NCI-H146 (cell line): ENCODE measurements at places on chromosomes 16 and 17.

- no peak for DNase-seq
These were observed 36.4 kb downstream of the PSME3IP1 start for GRCh38 chr16:57149391-57149790.

GRCh38 chr17:71117466-71117865 is 948.1 kb downstream of the KCNJ2 start:
- DNase-seq = no peak

DNA sequence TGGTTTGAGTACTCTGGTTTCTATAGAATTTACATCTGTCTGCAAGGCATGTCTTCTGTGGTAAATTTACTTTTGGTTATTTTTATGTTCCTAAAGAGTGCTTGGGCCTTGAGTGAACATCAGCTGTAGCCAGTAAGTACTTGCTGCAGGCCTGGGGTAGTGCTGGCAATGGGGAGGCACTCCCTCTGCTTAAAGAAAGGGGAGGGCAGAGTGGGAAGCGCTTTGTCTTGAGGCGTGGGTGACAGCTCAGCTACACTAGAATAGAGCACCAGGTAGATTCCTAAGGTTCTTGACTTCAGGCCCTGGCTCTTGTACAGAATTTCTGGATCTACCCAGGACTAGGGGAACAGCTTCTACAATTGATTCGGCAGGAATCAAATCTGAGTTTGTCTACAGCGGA is 50.6 kb downstream of the MPHOSPH6 start:
- no peak for DNase-seq

DNA sequence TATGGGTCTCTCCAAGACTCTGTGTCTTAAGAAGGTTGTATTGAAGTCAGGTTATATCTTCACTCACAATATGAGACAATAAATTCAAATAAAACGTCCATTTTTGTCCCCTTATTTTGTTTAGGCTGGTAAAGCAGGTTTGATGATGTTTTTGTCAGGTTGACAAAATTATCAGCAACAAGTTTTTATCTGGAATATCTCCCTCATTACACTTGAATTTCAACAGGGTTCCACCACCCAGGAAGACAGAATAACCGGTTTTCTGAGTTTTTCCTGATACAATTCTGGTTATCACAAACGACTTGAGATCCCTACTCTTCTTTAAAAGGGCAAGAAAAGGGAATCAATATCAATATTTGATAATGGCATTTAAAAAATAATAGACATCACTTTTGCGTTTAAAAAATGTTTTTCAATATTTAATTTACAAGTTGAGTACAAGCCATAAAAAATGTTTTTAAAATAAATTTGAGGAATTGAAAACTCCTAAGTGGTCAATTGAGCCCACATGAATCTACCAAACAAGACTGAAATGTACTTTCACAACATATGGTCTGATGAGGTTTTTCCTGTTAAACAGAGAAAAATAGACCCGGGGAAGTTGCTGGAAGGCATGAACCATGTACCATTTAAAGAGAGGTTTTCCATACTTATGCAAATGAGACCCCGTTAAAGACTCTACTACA is 1.4 kb upstream of the ATP6V0A1 start:
- no peak for DNase-seq
